ENCODE measurements at places on chromosomes 2 and 18.
A peak's percentile ranks its signal among the peaks of the same experiment; 100 is the strongest.

DNA sequence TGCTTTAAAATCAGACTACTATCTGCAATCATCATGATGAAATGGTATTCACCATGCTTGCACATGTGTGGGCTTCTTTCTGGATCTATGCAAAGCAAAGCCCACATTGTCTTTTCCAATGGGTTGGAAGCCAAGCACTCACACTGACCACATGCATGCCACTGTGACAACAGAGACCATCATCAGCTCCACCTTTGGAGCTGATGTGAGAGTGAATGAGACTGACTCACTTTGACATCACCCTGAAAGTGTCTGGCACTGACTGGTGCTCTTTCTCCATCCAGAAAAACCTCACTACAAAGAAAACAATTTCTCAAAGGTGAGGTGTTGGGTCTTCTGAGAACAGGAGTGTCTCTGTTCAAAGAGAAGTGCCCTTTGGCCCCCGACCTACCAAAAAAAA is 4.7 kb downstream of the MYO5B start:
- no peak for DNase-seq

DNA sequence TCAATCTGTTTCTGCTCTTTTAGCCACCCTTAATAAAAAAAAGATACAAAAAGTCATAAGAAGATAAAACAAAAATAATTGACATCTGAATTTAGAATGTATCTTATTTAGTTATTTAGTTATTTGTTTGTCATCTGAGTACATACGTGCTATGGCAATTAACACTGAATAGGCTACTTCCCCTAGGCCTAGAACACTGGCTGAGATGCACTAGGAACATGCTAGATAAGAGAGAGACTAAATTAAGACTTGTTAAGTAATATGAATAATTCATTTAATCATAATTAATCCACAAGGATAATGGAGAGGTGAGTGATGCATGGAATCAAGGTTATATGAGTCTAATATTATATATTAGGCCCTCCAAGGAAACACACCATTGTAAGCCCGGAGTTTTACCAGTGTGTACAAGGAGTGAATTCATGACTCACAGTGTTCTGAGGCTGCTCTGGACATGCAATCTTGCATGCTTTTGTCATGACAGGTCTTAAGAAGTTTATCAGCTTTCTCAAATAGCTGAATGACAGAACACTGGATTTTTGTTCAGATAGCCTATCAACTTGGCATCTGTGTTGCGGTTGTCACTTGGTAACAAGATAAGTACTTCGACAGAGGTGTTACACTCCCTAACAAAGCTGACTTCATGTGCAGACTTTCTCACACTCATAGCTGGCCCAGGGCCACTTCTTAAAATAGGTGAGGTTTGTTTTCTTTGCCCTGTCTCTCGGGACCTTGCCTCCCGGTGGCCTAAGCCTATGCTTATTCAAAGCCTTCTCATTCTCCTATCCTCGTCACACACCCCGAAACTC is 5.0 kb upstream of the SERPINB2 start:
- no peak for DNase-seq

DNA sequence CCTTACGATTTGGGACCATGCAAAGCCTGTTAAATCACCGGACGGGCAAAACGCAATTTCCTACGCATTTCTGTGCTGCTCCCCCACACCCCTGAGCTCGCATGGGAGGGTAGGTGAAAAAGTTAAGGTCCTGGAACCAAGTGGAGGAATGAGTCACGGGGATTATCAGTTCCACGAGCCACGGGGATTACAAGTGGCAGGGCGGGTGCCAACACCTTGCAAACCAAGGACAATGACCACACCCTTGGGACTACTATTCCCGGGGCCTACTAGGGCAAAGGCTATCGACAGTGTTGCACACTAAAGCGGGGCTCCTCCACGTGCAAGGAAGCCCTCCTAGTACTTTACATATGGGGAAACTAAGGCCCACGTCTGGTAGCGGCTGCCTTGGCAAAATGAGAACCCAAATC is 447 bp downstream of the RETSAT start:
- DNase-seq = peak; percentile 22

- DNase-seq = no peak
These were observed 103.0 kb downstream of the ANKRD44 start for GRCh38 chr2:197207598-197207997.

GRCh38 chr2:69615078-69615625 is 28.4 kb downstream of the AAK1 start:
- DNase-seq = no peak

- no peak for DNase-seq
These were observed 142.7 kb downstream of the SCG2 start for GRCh38 chr2:223459328-223459939.

DNA sequence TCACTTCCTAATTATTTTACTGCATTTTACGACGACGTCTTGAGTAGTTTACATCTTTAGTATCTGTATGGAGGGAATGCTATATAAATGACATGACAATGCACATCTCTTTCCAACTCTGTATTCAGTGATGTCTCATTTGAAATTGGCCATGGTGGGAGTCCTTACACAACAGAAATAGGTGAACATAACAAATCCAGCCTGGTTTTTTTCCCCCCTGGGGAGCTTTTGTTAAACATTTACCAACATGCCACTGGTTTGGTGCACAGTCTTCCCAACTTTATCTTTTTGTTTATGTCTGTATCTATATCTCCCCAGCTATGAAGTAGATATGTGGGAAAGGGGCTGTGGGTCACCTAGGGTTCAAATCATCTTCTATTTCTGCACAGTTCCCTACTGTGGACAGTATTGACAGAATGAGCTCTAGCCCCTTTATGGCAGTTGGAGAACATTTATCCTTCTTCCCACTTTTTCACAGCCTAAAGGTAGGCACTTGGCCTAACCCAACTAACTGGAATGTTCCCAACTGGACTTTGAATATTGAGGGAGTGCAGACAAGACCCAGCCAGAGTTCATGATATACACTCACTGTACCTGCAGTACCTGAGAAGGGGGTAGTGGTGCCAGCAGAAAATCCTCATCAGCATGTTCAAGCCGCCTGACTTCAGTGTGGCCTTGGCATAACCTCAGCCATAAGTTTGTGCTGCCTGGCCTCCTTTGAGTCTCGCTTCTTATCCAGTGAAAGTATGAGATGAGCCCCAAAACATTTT is 5.7 kb upstream of the RTKN start:
- DNase-seq = no peak
